ENCODE measurements at places on chromosomes 3 and 15.

DNA sequence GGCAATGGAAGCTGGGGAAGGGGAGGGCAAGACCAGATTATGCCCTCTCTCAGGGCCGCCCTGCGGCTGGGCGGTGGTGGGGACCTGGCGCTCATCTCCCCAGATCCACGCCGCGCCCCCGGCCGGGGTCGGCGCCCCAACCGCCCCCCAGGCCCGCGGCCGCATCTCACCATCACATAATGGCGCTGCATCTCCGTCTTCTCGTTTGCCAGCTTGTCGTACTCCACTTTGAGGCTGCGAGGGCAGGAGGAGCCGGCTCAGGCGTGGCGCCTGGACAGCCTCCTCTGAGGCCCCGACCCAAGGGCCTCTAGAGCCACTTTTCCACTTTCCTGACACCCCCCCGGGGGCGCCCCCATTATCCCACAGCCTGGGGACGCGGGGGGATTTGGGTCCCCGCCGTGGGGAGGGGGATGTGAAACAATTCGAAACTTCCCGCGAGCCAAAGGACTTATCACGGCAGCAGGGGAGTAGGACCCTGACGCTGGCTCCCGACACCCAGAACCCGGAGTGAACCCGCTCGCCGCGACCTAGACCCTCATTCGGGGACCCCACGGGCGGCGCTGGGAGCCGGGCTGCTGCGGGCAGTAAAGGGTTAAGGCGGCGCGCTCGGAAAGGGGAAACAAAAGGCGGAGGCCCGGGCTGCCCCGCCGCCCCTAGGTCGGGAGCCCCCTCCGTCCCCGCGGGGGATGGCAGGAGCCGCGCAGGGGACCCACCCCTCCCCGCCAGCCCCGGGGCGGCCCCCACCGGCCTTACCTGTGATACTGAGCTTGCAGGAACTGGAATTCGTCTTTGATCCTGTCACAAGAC, 2.1 kb downstream of the TLE3 start:
- no peak for DNase-seq

GRCh38 chr3:26535151-26535550, 87.4 kb upstream of the LRRC3B start:
- DNase-seq = no peak

- DNase-seq = no peak
Measured at GRCh38 chr3:151203051-151203420, at the start of gene GPR171. Gene GPR171 (minus strand): TSS chr3:151203216. CDS start chr3:151199386, 3,830 bp downstream.

DNA sequence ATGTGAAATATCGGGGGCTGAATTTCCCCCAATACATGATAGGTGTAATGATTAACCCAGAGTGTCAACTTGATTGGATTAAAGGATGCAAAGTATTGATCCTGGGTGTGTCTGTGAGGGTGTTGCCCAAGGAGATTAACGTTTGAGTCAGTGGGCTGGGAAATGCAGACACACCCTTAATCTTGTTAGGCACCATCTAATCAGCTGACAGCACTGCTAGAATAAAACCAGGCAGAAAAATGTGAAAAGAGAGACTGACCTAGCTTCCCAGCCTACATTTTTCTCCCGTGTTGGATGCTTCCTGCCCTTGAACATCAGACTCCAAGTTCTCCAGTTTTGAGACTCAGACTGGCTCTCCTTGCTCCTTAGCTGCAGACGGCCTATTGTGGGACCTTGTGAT, 247.8 kb downstream of the OTOL1 start:
- no peak for DNase-seq

- DNase-seq = peak; percentile 66
Measured at GRCh38 chr15:91965501-91966193, 112.1 kb downstream of the SLCO3A1 start.

DNA sequence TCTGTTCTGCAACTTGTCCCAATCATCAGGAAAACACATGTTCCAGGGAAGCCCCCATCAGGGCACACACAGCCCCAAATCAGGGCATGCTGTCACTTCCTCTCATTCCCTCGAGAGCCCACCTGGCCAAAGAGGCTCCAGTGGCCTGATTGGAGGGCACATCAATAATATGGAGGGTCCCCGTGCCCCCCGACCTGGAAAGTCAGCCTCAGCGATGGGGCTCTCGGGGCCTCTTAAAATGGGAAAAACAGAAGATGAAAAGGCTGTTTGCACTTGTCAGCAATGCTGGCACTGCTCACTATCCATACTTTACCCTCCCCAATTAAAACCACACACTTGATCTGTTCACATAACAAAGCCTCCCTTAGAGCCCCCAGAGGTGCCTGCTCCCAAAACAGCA, 172.9 kb upstream of the NSMCE3 start:
- no peak for DNase-seq

- DNase-seq = no peak
Measured at GRCh38 chr3:39109086-39109485, 1.6 kb downstream of the TTC21A start.

GRCh38 chr3:52385157-52385556, 59.7 kb downstream of the SEMA3G start:
- DNase-seq = no peak

DNA sequence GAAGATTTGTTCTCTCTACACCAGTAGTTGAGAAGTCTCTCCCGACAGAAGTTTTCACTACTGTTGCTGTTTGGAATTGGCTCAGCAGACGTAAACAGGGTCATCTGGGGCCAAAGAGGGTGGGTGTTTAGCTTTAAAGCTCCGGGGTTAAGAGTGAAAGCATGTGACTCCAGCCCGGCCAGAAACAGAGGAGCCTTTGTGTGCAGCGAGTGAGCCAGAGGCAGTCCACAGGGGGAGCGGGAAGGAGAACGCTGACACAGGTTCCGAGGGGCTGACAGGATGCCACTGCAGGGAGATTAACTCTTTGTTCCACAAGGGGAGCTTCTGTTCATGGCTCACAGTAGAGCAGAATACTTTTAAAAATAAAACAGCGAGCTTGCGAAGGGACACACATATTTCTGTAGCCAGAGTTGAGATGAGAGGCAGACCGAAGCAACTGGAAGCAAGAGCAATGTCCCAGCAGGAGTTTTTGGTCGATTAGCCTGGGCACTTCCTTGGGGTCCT, 26.9 kb downstream of the BMF start:
- DNase-seq = no peak

DNA sequence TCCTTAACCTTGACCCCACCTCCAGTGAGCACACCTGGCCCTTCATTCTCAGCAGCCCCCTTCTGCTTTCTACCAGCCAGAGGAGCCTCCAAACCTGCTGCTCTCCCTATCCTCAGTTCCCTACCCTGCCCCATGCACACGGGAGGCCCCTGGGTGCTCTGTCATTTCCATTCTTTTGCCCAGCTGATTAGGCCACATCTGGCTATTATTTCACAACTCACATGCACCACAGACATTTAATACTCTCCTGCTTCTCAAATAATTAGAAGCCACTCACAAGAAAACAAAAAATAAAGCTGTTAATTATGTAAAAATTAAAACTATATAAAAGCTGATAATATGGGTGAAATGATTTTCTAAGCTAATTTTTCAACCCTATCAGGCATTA, 50.7 kb downstream of the MYLK start:
- DNase-seq = no peak

GRCh38 chr15:60656041-60656440, 177.1 kb upstream of the ICE2 start:
- DNase-seq = no peak

GRCh38 chr15:65766422-65767263, 25.4 kb downstream of the DENND4A start:
- DNase-seq = no peak

DNA sequence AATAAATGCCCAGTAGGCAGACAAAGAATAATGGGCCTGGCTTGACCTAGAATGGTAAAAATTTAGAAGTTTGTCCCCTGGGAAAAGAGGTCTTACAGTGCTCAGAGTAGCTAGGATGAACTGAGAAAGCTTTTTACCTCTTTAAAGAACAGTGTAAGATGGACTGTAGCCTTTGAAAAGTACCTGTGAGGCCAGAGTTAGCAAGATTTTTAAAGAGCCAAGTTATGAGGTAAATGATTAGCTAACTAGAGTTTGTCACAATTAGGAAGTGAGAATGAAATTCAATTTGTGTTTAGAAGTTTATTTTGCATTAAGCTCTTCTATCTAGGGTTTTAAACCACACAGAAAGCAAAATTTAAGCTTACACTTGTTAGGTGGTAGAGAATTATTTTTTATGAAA, 480.9 kb downstream of the ZIC1 start:
- DNase-seq = no peak

GRCh38 chr15:73951601-73952000, 25.3 kb downstream of the LOXL1 start:
- no peak for DNase-seq

DNA sequence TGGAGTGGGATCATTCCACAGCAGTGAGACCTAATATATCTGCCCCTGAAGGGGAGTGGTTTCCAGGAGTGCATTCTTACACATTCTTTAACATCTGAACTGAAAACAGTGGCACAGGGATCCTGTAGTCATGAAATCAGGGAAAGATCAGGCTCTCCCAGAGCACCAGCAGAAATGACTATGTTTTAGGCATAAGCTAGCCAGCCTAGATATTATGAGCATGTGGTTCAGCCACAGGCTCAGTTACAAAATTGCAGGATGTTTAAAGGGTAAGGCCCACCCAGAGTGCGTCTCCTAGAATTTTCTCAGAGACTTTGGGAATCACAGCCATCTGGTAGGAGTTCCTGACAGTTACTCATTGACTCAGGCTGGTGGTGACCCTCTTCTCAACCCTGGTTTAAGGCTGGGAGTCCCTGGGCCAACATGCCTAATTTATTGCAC, 20.9 kb downstream of the FSTL1 start:
- no peak for DNase-seq

- no peak for DNase-seq
Measured at GRCh38 chr3:140896997-140897396, 44.6 kb upstream of the SLC25A36 start.

DNA sequence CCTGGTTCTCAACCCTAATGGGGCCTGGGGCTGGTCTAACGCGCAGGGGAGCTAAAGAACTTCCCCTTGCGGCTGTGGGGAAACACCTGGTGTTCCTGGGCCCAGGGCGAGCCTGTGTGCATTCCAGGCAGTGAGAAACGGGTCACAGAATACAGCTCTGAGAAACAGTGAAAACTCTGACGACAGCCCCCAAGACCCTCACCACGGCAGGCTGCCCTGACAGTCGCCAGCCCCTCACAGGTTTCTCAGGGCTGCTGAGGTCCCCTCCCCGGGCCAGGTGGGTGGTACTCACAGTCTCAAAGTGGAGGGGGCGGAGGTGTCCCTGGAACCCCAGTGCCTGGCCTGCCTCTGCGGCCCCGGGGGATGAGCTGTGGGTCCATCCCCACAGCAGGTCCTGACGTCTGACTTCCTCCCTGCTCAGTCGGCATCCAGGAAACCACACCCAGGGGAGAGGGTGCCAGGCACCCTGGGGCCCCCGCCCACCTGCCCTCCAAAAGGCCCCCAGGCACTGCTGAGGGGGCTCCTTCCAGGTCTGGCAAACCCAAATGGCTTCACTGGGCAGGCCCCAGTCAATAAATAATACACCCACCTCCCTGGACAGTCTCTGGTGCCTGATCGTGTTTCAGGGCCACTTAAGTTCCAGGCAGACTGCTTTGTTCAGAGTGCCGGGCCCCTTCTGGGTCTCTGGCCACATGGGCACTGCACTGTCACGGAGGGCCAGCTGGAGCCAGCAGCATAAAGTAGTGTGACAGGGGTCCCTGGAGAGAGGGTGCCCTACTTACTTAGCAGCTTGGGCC, 57.7 kb downstream of the IQSEC1 start:
- no peak for DNase-seq

DNA sequence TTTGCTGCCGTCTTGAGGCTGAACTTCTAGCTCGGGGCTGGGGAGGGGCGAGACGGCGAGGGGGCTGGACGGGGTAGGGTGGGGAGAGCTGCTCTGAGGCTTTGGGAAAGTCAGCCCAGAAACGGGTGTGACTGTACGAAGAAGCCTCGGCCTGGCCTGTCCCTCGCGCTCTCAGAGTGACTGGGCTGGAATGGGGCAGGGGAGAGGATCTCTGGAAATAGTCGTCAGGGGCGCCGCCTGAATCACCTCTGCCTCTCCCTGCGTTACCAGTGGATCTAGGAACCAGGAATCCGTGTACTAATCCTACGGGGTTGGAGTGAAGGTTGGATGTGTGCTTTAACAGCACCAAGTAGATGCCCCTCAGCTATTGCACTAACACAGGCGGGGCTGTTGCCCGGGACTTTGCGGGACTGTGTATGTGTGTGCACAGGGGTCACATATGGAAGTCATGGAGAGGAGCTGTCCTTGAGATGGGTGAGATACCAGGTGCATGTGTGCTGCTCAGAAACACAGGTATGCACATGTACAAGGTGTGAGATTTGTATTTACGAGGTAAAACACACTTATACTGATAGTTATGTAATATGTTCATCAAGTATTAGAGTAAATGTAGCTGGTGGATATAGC, 591 bp downstream of the FOXL2NB start:
- DNase-seq = no peak

GRCh38 chr15:78363381-78363734, 23.2 kb downstream of the CRABP1 start:
- DNase-seq = no peak

- DNase-seq = no peak
Measured at GRCh38 chr3:43861635-43862034, 170.9 kb downstream of the ABHD5 start.

GRCh38 chr3:167978071-167978470, 117.7 kb downstream of the GOLIM4 start:
- no peak for DNase-seq

DNA sequence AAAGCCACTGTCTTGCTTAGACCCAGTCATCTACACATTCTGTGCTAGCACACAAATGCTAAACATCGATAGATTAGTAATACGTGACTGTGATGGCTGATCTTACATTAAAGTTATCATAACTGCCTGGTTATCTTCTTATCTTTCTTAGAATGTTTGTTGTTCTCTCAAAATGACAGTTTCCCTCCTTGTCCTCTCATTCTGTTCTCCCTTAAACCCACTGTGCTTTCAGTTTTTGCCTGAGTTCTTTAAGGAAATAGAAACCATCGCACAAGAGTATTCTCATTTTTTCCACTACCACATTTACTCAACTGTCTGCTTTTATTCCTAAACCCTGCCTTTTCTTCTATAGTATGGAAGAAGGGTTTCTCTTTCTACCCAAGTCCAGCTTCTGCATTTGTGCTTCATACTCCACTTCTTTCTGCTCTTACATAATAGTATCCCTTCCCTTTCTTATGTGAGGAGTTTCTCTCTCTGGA, 17.1 kb downstream of the STX19 start:
- DNase-seq = no peak

All from amniotic stem cell (primary cell).